ENCODE measurements at places on chromosomes 4 and X.

- no peak for DNase-seq
Measured at GRCh38 chrX:133916984-133917722, 68.2 kb downstream of the GPC3 start.

GRCh38 chr4:1682860-1683259 lies 1.3 kb downstream of the FAM53A start:
- no peak for DNase-seq

- DNase-seq, result no peak
Measured at GRCh38 chr4:5888222-5889001, 4.5 kb downstream of the CRMP1 start.

DNA sequence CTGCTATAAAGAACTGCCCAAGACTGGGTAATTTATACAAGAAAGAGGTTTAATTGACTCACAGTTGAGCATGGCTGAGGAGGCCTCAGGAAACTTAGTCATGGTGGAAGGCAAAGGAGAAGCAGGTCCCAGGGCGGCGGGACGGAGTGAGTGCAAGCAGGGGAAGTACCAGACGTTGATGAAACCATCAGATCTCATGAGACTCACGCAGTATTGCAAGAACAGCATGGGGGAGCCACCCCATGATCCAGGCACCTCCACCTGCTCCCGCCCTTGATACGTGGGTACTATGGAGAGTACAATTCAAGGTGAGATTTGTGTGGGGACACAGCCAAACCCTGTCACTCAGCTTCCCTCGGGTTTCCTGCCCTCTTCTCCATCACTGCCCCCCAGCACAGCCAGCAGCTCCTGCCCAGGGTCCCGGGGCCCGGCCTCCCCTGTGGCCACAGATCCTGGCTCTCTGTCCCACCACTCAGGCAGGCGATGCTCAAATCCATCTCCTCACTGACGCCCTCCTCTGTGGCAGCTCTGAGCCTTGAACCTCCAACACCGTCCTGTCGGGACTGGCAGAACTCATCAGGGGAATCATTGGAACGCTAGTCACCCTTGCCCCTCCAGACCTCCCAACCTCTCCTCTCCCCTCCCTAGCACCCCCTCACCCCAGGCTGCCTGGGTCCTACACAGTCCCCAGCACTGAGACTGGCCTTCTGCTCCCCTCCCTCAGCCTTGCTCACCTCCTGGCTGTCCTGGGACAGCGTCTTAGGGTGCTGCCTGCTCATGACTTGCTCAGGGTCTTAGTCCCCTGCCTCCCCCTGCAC lies 37.6 kb downstream of the FGFRL1 start:
- DNase-seq, result no peak

GRCh38 chr4:152921284-152921683 lies 14.8 kb upstream of the FHDC1 start:
- DNase-seq, result no peak

GRCh38 chr4:122688529-122689140 lies 43.9 kb upstream of the BBS12 start:
- DNase-seq, result no peak

GRCh38 chr4:82661181-82661992 lies 99.6 kb upstream of the TMEM150C start:
- DNase-seq, result no peak

GRCh38 chr4:136900696-136901095 lies 631.6 kb downstream of the PCDH18 start:
- no peak for DNase-seq

- no peak for DNase-seq
Measured at GRCh38 chr4:100076753-100077152, 113.5 kb downstream of the DDIT4L start.

DNA sequence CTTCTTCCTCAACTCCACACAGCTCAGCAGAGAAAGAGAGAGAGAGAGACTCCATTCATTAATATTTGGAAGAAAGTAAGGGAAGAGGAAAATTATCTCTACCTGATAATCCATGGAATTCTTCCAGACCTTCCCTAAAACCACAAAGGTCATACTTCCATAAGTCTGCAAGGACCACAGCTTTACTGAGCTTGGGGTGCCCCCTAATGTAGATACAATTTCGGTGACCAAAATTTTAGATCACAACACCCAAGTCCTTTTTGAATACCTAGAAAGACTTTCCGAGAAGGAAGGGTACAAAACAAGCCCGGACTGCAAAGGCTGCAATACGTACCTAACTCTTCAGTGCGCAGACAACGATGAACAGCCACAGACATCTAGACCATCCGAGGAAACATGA lies 523.9 kb downstream of the GLUD2 start:
- DNase-seq, result no peak

- DNase-seq, result no peak
Measured at GRCh38 chr4:102809190-102809589, 18.2 kb downstream of the UBE2D3 start.

GRCh38 chr4:115126491-115126890 lies 13.1 kb upstream of the NDST4 start:
- no peak for DNase-seq

GRCh38 chrX:34585561-34585960 lies 71.5 kb downstream of the TMEM47 start:
- no peak for DNase-seq

GRCh38 chrX:63275127-63275526 lies 76.0 kb downstream of the SPIN4 start:
- DNase-seq, result peak; percentile 12

DNA sequence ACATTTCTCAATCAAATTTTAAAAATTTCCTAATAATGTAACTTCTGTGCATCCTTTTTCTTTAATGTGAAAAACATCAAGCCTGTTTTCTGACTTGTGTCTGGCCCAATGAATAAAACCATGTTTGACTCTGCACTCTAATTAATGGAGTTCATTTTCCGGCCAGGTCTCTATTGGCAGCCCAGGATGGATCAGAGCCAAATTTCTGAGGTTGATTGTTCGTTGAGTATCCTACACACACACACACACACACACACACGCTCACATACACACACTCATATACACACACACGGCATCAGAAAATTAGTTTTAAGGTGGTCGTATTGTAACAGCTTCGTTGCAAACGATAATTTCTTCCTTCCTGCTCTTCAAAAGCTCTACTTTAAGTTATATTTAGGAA lies 28.9 kb upstream of the TLL1 start:
- DNase-seq, result no peak

DNA sequence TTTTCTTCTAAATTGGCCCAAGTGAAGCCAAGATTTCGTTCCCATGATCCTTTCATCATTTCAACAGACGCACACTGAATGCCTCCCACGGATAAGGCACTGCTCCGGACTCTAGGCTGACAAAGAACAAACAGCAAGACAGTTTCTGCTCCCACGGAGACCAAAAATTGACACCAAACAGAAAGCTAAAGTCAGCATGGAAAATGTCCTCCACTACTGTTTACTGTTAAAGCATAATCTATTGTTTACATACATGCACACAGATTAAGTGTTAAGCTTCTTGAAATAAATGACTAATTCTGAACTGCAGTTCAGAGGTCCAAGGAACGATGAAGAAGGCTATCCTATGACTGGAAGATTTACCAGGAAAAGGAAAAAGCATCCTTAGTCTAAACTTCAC lies 199.6 kb downstream of the AASDH start:
- DNase-seq, result no peak

DNA sequence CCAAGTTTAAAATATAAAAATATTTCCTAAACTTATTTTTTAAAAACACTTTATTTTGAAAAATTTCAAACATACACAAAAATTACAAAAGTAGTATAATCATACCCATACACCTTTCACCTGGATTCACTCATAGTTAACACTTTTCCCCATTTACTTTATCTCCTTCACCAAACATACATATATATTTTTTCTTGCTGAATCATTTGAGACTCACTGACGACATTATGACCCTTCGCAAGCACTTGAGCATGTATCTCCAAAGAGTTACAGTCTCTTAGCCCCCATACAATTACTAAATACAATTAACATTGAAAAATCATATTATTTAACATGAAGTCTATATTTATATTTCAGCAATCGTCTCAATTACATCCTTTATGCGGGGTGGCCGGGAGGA lies 19.8 kb downstream of the RXFP1 start:
- no peak for DNase-seq

GRCh38 chr4:21134994-21135393 lies 434.7 kb downstream of the PACRGL start:
- DNase-seq, result peak; percentile 2

DNA sequence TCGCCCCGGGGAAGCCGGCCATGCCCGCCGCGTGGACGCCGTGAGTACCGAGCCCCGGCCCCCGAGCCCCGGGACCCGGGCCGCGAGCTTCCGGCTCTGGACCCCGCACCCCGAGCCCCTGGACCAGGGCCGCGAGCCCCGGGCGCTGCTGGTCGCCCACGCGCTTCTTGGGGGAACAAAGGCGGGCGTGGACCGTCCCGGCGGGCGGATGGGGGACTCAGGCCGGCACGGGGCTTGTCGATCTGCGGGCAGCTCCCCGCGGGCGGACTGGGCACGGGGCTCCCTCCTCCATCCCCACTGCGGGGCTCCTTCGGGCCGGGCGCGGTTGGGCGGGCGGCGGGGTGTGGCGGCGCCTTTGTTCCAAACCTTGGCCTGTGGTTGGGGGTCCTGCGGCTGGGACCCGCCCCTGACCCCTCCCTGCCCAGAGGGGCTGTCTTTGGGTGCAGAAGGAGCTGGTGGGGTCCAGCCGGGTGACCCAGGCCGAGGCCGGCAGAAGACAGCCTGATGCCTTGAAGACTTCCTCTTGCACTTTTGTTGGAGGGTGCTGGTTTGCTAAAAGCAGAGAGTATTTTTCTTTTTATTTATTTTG lies 25.2 kb upstream of the ADD1 start:
- peak; percentile 40 for DNase-seq

DNA sequence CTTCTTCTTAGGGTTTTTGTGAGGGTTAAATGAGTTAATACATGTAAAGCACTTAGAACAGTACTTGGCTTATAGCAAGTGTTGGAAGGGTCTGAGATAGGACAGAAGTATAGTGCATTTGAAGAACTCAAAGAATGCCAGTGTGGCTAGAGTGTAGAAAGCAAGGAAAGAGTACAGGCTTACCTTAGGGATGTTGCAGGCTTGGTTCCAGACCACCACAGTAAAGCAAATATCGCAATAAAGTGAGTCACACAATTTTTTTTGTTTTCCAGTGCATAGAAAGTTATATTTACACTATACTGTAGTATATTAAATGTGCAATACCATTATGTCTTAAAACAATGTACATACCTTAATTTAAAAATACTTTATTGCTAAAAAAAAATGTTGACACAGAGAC lies 41.3 kb downstream of the KIF4A start:
- no peak for DNase-seq

DNA sequence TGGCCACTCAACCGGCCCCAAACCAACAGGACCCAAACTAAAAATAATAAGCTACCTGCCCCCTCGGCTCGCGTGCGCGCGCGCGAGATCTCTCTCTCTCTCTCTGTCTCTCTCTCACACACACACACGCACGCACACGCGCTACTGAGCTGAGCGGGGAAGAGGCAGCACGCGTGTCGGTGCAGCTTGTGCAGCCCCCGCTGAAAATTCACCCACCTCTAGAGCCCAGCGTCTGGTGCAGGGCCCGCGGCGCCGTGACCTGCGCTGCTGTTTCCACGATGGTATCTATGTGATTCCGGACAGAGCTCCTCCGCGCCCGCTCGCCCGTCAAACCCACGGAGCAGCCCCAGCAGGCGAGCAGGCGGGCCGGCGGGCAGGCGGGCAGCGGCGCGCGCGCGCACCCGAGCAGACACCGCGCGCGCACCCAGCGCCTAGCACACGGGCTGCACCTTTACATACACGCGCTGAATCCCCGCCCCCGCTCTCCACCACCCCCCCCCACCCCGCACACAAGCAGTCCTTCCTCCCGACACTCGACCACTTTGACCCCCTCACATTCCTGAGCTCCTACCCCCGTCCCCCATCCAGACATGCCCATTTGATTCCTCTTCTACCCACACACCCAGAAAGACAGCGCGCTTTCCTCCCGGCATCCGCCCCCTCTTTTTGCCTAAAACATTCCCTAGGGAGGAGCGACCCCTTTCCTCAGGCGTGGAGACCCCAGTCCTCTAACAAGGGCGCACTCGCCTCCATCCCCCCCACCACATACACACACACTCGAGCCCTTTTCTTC lies 1.0 kb downstream of the SLITRK4 start:
- DNase-seq, result no peak

- no peak for DNase-seq
Measured at GRCh38 chrX:129983575-129984110, 1.2 kb downstream of the BCORL1 start.

DNA sequence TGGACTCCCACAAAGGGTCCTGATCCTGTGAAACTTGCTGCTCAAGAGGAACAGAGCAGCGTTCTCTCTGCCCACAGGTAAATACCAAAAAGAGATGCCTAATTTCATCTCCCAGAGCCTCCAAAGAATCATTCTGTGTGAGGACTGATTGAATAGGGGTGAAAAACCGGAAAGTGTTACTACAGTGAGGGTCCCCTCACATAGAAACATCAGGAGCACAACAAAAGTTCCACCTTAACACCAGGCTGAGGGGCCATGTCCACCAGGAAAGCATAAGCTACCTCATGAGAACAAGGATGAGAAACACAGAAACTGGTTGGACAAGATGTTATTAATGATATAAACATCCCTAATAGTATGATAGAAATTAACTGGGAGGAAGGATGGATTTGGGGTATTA lies 140.9 kb downstream of the NWD2 start:
- no peak for DNase-seq

- DNase-seq, result no peak
Measured at GRCh38 chr4:130568746-130569145, 1472.8 kb downstream of the C4orf33 start.

- DNase-seq, result peak; percentile 74
Measured at GRCh38 chrX:130024127-130024526, 41.7 kb downstream of the BCORL1 start.

DNA sequence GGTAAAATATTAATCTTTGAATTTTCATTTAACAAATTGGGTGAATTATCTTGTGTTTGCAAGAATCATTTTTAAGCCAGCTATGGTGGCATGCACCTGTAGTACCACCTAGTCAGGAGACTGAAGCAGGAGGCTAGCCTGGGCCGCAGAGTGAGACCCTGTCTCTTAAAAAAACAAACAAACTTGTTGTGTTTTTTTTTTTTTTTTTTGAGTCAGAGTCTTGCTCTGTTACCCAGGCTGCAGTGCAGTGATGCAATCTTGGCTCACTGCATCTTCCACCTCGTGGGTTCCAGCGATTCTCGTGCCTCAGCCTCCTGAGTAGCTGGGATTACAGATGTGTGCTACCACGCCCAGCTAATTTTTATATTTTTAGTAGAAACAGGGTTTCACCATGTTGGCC lies 2.2 kb downstream of the TXLNG start:
- no peak for DNase-seq

DNA sequence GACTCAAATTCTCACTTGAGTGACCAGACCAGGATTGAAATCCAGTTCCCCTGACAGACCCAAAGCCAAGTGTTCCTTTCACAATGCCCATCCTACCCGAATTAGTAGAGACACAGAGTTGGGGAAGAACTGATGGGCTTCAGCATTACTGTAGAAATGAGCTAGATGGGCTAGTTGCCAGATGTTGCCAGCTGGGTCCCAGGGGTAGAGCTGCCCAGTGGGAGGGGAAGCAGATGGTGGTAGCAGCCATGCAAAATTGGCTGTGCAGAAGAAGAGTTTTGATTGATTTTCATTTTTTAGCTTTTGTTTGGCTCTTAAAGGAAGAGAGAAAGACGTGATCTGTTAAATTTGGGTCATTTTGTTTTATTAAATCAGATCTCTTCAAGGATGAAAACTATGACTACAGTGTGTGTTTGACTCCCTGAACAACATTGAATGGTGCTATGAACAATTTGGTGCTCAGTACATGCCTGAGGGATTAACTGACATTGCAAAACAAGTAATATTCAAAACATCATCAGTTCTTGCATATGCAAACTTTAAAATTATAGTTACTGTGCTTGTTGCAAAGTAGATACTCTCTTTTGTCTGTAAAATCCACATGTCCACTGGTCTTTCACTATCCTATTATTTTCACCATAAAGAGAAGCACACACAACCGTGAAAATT lies 86.0 kb downstream of the PARM1 start:
- DNase-seq, result no peak

Data from hepatic stellate cell (primary cell).